SK-N-SH treated with all-trans-retinoic acid at 6 μM for 48 hours (cell line): ENCODE measurements at places on chromosomes 3 and 15.

GRCh38 chr3:165185707-165186327 is 10.4 kb downstream of the SLITRK3 start:
- ATAC-seq = peak; percentile 98

- no peak for ATAC-seq
Observed at GRCh38 chr3:112776836-112777235, 69.8 kb downstream of the CD200R1L start.

DNA sequence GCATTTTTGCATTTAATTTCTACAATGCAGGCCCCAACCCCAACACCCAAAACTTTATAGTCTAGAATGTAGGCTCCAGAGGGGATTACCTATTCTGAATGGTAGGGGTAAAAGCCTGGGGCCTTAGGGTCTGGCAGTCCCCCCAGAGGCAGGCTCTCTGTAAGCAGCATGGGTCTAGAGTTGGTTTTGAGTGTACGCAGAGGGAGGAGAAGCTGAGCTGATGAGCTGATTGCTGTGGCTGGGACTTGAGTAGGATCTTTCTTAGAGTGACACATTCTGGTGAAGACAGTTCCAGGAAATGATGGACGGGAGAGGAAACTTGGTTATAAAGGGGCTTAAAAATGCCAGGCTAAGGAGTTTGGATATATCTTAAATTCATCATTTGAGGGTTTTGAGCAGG is 2.1 kb downstream of the LPP start:
- ATAC-seq = no peak

GRCh38 chr3:126081618-126082361 is 2.1 kb downstream of the SLC41A3 start:
- no peak; the same call in 2 of the 3 replicates for ATAC-seq

DNA sequence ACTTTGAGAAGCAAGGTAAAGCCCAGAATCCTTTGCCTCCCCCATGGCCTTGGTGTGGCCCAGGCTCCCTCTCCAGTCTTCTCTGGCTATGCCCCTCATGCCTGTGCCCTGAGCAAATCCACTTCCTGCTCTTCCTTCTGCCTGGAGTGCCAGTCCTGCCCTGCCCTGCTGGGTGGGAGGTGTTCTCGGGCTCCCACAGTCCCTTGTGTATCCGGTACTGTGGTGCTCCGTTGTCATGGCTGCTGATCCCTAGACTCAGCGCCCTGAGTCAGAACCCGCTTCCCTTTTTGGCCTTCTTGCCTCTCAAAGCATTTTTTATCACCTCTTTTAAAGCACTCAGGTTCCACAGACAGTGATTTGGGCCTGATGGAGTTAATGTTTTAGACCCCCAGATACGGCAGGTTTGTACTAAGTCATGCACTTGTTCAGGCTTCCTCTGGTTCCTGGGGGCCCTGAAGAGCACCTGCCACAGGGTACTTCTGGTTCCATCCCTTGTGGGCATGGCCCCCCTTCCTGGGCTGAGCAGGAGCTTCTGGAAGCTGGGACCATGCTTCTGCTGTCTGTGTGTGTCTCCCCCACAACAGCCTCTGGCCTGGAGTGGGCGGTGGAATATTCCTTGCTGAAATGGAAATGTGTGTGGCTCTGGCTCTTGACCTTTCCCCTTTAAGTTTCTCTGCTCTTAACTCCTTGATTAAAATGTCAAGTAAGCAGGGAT is 29.6 kb upstream of the ADAMTS7 start:
- peak; percentile 35; the same call in 2 of the 3 replicates for ATAC-seq

DNA sequence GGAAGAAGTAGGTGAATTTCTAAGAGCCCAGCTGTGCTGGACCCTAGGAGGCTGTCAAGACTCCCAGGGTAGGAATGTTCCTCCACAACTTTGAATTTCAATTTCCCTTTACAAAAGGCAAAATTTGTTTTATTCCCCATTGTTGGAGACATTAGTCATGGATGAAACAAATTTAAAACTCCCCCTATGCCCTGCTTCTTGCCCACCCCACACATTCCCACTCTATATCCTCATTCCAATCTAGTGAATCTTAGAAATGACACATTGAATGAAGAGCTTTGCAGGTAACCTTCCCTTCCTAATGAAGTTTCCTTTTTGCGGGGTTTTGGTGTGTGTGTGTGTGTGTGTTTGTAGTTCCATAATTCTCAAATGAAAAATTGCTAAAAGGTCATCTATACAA is 72.6 kb downstream of the CCNL1 start:
- ATAC-seq = no peak

- ATAC-seq = no peak
Observed at GRCh38 chr3:12884790-12885582, 43.6 kb upstream of the RPL32 start.

DNA sequence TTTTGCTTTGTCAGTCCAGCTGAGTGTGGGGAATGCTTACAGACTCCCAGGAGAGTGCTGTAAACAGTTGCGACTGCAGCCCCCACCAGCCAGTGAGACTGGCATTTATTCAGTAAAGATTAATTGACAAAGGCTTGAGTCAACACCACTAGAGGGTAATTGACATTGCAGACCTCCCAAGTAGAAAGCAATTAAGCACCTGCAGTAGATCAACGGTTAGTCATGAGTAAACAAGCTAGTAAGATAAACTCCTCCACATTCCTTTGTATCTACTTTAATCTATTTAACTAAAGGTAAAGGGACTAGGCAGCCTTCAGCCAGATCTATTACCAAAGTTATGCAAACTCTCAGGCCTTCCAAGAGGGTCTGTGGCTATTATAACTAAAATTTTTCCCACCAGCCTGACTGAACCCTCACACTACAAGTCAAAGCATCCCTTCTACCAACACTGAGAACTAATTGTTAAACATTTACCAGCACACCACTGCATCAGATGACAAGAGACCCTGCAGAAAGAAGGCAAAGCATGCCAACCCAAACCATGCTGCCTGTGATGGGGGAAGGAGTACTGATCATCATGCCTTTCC is 30.5 kb upstream of the GALNT15 start:
- no peak for ATAC-seq

GRCh38 chr3:43001556-43002121 is 22.5 kb downstream of the GASK1A start:
- no peak for ATAC-seq

DNA sequence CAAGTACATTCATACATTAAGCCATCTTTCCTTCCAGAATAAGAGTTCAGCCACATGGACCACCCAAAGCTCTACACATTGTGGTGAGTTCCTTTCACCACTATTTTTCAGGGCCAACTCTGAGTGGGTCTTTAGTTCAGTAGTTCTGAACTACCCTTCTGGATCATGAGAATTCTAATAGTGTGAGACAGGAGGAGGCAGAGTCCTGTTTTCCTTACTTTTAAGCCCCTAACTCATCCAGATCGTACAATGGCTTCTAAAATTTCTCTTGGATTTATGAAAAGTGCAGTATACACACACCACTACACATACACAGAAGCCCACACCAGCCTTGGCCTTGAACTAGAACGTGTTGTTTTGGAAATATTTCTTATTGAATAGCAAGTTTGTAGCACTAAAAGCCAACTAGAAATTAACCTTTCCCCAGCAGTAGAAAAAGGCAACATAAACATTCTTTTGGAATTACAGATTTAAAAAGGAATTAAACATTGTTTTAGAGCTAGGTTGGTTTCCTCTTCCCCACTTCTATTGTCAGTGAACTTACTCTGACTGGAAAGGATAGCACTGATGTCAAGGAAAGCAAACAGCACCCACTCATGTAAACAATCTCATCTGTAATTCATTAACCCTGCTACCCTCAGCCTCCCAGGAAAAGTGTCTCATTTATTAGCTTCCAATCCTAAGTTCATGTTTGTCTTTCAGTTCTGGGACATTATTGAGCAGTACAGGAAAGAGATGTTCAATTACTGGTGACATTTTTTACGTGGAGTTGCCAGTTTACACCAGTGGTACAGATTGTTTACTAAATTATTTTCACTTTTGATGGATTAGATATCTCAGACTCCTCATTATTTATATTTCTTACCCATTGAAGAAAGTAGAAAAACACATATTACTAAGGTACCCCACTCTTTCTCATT is 95.7 kb upstream of the AGTR1 start:
- peak; percentile 31; the same call in 1 of the 3 replicates for ATAC-seq

- ATAC-seq = no peak
Observed at GRCh38 chr3:44114142-44114541, 127.5 kb upstream of the TOPAZ1 start.

DNA sequence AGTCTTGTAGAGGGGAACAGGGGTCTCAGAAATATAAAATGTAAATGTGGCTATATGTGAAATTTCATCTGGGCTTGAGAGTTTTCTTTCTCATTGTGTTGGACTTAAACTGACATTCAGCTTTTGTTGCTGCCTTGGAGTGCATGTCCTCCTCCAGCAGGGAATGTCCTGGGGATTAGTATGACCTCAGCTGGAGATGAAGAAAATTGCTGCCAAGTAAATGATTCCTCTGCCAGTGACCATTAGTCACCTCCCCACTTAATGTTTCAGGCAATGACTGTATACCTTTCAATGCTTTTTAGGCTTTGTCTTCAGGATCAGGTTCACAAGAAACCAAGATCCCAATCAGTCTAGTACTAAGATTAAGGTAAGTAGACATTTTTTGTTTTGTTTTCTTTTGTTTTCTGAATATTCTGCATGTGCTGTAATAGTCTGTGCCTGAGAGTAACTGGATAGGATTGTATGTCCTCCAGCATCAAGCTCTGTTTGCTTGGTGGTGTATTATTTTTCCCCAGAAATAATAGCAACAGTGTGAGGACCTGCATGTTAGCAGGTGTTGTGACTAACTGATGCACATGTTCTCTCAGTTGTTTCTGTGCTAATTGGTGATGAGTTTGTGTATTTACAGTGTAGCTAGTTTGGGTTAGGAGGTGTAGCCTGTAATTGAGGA is 18.1 kb upstream of the SLC22A13 start:
- ATAC-seq = peak; percentile 99

GRCh38 chr15:91049378-91050127 is 27.2 kb upstream of the VPS33B start:
- peak; percentile 98 for ATAC-seq

GRCh38 chr3:172687501-172687900 is 23.4 kb downstream of the NCEH1 start:
- no peak for ATAC-seq

- ATAC-seq = no peak
Observed at GRCh38 chr15:60000824-60001609, 3.1 kb upstream of the FOXB1 start.

DNA sequence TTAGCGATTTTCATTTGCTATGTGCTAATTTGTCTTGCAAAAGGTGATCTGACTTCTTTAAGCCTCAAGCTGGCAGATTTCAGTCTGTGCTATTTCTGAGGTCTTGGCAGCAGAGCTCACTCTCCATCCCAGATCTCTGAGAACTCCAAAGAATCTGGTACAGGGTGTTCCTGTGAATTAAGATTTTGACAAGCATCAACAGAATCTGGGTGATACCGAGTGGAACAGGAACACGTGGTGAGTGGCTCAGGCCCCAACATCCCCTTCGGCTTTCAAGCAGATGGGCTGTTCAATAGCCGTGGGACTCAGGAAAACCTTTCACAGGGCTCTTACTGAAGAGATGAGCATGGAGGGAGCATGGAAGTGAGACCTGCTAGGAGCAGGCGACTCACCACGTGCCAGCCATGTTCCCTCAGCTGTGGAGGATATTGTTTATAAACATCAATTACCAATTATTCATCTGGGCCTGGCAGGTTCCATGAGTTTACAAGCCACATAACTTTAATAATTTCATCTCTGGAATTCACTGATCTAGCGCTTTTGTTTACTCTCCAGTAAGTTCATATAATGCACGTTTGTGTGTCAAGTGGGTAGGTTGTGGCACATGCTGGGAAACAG is 103.4 kb upstream of the SELENOK start:
- no peak for ATAC-seq

- no peak for ATAC-seq
Observed at GRCh38 chr15:101057841-101058407, 138.8 kb downstream of the LRRK1 start.

- peak; percentile 15 for ATAC-seq
Observed at GRCh38 chr3:101862416-101863165, 13.3 kb downstream of the NFKBIZ start.

GRCh38 chr15:81030301-81030750 is 29.6 kb downstream of the TLNRD1 start:
- no peak for ATAC-seq

DNA sequence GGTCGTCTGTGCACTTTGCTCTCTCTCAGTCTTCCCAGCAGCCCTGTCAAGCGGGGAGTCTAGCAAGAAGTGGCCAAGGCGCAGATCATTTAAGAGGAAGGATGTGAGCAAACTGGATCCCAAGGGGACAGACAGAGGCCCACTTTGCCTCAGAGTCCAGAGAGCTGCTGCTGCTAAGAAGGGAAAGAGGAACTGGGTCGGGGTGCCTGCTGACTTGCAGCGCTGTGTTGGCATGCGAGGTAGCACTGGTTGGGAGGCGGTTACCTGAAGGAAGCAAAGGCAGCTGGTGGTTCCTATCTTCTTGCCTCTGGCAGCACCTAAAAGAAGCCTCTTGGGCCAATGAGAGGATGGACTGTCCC is 28.1 kb downstream of the SMAD3 start:
- ATAC-seq = no peak

DNA sequence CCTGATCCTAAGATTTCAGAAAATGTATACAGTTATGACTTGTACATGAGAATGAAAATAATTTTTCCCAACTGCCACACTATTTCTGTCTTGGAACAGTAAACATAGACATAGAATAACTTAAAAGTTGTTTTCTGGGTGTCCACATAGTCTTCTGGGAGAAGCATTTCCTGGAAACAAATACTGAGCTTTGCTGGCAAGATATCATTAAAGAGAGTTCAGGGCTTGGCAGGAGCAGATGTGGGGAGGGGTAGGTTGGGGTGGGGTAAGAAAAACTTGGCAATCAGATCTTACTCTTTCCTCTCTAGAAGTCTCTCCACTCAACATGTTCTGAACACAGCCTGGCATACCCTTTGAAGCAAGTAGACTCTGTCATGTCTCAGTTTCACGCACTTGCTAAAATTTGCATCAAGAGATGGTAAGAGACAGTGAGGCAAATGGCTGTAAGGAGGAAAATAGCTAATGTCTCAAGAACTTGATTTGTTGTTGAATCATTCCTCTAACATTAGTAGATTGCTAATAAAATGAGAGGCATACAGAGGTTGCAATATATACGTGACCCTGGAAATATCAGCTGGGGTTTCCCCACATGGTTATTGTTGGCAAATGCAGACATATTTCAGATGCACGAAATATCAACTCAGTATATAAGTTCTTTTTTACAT is 27.3 kb upstream of the ABI3BP start:
- ATAC-seq = no peak

GRCh38 chr3:149609595-149609994 is 48.2 kb downstream of the WWTR1 start:
- no peak for ATAC-seq

DNA sequence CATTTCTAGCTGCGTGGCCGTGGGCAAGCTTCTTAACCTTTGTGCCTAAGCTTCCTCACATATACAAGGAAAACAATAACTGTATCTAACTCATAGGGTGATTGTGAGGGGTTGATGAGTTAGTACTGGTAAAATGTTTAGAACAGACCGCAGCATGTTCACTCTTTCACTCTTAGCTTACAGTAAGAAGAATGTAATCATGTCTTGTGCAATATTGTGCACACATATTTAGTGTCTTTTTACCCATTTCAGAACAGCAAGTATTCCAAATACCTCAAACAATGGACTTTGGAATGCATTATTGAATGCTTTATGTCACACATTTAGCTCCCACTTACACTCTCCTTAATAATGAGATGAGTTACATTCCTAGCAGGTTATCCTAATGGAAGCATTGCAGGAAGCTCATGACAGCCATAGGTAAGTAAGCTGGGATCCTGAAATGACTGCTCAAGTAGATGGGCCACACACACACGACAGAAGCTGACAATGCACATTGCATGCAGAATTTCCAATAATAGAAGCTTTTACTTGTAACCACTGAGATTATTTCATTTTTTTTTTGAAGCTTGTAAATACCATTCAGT is 468.9 kb upstream of the WNT5A start:
- ATAC-seq = no peak

- no peak for ATAC-seq
Observed at GRCh38 chr3:150666167-150666566, 37.6 kb downstream of the ERICH6 start.
